ENCODE measurements at places on chromosomes 2 and 18.

- no peak for DNase-seq
Observed at GRCh38 chr18:3528231-3528630, 78.3 kb downstream of the TGIF1 start.

DNA sequence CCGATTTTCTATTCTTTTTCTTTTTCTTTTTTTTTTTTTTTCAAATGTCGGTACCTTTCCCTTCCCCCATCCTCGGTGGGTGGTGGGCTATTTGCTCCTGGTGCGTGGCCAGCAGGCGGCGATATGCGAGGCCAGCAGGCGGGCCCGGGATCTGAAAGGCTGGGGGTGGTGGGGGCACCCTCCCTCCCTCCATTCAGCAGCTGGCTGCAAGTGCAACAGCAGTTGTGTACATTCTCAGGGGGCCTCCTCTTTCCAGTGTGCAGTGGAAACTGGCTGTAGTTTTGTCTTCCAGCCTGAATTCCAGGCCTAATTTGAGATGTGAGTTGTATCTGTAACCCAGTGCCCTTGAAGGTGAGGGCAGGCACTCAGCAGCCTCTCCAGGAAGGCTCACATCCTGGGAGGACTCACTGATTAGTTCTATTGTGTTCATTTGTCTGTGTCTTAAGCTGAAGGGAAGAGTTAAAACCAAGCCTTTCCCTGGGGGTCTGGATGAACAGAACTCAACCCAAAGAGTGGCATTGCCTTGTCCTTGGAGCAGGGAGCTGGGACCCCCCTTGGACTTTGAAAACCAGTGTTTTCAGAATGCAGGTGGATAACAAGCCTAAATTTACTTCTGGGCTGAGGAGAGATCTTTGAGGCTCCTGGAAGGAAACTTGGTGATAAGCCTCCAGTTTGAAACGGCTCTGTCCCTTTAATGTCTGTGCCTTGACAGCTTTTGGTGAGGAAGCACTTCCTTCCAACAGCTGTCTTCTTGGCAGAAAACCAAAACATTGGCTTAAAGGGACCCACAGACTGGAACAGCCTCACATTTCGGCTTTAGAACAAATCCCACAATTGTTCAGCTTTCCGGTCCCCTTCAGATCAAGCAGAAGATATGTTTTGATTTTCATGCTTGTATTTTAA is 3.3 kb downstream of the MYCN start:
- DNase-seq = peak; percentile 77

DNA sequence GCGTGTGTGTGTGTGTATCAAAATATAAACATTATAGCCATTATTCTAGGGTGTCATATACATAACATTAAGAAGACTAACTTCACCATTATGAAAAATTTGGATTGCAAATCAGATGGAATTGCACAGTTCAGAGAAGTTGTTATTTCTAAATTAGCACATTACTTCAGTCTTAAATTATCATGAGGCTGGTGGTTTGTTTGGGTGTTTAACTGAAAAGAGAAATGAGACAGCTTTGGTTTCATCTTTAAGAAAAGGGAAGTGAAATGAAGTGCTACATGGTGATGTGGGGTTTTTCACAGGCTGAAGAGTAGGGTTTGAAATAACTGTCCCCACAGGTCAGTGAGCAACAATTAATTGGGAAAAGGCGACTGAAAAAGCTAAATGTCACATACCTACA is 161.2 kb upstream of the XIRP2 start:
- no peak for DNase-seq

DNA sequence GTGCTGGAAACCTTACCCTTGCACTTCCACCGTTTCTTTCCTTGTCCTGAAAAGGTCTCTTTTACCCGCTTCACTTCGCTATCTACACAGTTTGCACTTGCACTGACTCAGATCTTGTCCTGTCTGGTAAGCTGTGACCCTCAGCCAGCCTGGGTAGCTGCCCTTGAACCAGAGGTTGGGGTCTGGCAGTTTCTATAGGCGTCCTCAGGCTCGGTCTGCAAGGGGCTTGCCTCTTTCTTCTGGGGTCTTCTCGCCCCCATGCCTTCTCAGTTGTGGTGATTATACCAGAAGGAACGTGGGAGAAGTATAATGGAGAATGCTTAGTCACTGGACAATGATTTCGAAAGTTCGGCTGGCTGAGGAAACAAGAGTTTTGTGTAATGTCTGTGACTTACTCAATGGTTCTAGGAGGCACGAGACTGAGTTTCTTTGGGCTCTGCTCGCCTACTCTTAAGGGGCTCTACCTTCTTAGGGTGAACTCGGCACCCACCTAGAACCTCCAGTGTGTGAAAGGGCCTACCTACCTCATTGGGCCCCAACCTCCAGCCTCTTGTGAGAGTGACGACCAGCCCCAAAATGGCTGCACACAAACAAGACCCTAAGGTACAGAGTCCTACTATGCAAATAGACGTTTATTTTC is 6.9 kb upstream of the STAT1 start:
- DNase-seq = peak; percentile 17

- peak; percentile 89 for DNase-seq
Observed at GRCh38 chr2:10042301-10043161, 819 bp upstream of the KLF11 start.

- DNase-seq = no peak
Observed at GRCh38 chr2:172423160-172423559, 4.2 kb upstream of the ITGA6 start.

DNA sequence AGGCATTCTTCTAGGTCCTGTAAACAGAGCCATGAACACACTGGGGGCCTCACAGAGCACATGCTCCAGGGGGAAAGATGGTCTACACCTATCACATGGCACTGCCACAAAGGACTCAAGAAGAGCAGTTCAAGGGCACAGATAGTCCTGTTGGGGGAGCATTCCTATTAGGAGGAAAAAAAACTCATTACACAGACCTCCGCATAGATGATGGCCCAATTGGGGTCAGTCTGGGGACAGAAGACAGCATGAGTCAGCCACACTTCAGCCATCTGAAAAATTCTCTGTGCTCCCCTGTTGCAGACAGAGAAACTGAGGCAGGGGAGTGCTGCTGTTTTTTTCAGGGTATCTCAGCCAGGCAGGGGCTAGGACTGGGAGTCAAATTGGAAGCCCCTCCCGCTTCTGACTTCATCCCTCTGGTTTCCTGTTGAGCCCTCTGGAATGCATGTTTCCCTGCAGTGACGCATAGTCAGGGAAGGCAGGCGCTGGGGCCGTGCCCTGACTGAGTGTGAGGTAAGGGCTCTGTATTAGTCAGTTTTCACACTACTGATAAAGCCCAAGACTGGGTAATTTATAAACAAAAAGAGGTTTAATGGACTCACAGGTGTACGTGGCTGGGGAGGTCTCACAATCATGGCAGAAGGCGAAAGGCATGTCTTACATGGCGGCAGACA is 67.9 kb downstream of the RHOB start:
- DNase-seq = peak; percentile 93

- no peak for DNase-seq
Observed at GRCh38 chr18:21277578-21277977, 35.5 kb downstream of the GREB1L start.
